Epithelial cell of umbilical artery (primary cell): ENCODE measurements at places on chromosomes 12 and 14. TPM values are rescaled to one million over a fixed set of nuclear protein-coding genes. Genes with fewer than 3 reads are reported as not detected.

Gene CLEC9A
- not detected in 2 replicates for total RNA-seq

Gene RIMKLB
- total RNA-seq: 42.9 and 87.8 TPM in 2 replicates

Gene SMARCC2
- total RNA-seq: 39.0 and 45.4 TPM in 2 replicates

Gene FSCB
- total RNA-seq: not detected in 2 replicates

Gene TMPRSS12
- total RNA-seq: not detected in 2 replicates

Gene IL22
- not detected in 2 replicates for total RNA-seq
